Activated T-helper 17 cell treated with anti-CD3 and anti-CD28 coated beads, Interleukin-2, amount 50 U/mL, for 72 hours (primary cell): ENCODE measurements at places on chromosomes 11 and 22. TPM values are rescaled to one million over a fixed set of nuclear protein-coding genes. Genes with fewer than 3 reads are reported as not detected.

Gene OR52A1
- 0.03 TPM for total RNA-seq

Gene SHANK3
- total RNA-seq: 0.19 TPM

Gene OR5D14
- not detected for total RNA-seq

Gene GLB1L3
- total RNA-seq: 15.7 TPM

Gene DEPDC7
- 2.0 TPM for total RNA-seq

Gene MRGPRE
- total RNA-seq: not detected

Gene C11orf87
- total RNA-seq: not detected

Gene PARVA
- total RNA-seq: not detected

Gene KRTAP5-11
- total RNA-seq: not detected

Gene CYB5R2
- total RNA-seq: 3.1 TPM

Gene NAALAD2
- not detected for total RNA-seq

Gene KRTAP5-3
- total RNA-seq: not detected

Gene TUBA8
- 6.6 TPM for total RNA-seq

Gene RAB39A
- total RNA-seq: 2.5 TPM

Gene OR5P2
- not detected for total RNA-seq

Gene POU2AF1
- 36.6 TPM for total RNA-seq
